ENCODE measurements at places on chromosomes 3 and 15.

DNA sequence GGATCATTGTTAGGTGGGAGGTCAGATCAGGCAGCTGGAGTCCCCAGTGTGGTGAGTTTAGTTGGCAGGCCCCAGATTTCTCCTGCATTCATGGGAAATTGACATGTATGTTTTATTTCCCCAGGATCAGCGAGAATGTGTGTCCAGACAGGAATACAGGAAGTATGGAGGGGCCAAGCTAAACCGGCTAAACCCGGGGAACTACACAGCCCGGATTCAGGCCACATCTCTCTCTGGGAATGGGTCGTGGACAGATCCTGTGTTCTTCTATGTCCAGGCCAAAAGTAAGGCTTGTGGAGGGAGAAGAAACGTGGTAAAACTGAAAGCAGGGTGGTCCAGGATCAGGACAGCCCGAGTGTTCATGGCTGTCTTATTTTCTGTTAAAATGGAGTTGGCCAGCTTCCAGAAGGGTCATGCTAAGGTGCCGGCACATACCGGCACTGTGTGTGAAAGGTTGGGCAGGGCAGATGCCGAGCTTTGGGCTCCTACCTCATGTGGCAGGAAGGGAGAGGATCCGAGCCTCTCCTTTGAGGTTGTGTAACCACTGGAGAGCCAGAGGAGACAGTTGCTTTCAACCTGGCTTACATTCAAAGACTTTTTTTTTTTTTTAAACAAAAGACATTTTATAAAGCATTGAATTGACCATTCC lies 83.1 kb downstream of the PGPEP1L start:
- no peak for DNase-seq

- DNase-seq = no peak
These were observed 109.1 kb downstream of the NSUN3 start for GRCh38 chr3:94171954-94172353.

GRCh38 chr3:142481196-142481595 lies 33.4 kb upstream of the XRN1 start:
- DNase-seq = no peak

DNA sequence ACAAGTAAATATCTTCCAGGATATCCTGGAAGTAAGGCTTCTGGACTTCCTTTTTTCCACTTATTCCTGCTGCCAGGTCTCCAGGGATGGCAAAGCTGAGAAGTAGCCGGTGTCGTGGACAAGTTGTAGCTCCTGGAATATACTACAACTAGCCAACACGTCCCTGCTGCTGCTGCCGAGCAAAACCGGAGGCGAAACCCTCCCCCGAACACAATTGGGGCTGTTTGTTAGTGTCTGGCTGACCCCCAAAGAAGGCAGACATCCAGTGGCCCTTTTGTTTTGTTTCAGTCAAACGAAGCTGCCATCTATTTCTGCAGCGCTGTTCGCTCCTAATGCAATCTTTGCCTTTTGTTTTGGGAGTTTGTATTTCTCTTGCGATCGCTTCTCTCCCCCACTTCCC lies 45.3 kb upstream of the EIF5A2 start:
- no peak for DNase-seq

DNA sequence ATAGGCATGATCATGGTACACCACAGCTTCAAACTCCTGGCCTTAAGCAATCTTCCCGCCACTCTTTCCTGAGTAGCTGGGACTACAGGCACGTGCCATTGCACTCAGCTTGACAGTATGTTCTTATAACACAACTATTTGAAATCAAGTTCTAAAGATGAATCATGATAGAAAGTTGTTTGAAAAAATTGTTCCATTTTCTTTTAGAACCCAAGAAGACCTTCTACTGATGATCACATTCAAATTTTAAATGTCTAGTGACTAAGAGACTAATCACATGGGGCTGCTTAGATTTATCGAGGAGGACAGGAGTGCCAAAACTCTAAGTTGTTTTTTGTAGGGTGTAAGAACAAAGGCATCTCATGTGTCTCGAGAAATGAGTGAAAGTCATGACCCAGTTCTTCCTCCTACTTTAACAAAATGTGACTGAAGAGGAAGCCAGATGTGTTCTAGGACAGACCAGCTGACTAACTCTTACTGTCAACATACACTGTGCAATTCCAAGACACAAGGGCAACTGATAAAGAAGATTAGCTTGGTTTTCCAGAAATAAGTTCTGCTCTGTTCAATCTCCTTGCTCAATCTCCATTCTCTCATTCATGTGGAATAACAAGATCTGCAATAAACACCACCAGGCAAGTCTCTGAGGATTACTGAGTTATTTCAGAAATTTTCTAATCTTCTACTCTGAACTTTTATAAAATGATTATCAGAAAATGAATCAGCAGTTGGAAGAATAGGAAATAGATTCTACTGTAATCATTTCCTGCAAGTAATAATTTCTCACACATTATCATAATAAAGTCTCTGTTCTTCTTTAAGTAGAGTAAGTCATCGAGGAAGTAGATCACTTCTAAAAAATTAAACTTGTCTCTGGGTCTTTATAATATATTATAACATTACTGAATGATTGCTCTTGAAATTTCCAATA lies 122.6 kb upstream of the CCNL1 start:
- no peak for DNase-seq
